ENCODE measurements at places on chromosomes 5 and 9.

GRCh38 chr9:34582787-34583186 is 6.7 kb downstream of the CNTFR start:
- no peak for DNase-seq

GRCh38 chr9:82923912-82924605 is 138.9 kb downstream of the RASEF start:
- DNase-seq = no peak

DNA sequence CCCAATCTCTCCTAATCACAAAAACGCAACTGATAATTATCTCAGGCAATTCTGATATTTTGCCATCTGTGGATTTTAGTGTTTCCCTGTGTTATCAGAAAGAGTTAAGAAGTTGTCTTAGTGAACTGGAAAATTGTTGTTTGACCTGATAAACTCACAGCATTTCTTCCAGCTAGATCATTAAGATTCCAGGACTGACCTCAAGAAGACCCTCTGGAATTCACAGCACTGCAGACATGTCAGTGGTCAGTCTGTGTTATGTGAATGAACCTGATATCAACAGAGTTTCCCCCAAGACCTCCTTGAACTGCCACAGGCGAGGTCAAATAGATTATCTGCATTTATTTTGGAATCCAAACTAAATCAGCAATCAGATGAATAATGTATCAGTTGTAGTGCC is 174.7 kb downstream of the FBXL7 start:
- DNase-seq = no peak

DNA sequence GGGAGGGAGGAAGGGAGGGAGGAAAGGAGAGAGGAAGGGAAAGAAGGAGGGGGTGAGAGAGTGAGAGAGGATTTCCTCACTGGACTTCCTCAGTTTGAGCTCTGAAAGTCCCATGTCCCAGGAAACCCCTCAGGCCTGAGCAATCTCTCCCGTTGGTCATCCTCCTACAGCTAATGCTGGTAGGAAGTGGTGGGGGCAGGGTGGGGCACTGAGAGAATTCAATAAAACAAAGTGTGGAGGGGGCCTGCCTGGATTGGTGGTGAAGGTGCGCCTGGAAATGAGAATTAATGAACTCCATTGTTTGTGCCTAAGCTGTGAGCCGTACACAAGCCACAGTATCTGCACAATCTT is 195.0 kb downstream of the RGS3 start:
- DNase-seq = no peak

GRCh38 chr5:179168664-179169063 is 108.5 kb downstream of the ZNF354C start:
- DNase-seq = no peak

GRCh38 chr9:126609711-126610388 is 3.9 kb upstream of the LMX1B start:
- DNase-seq = no peak

Data from SK-N-DZ (cell line).